ENCODE measurements at places on chromosomes 2 and 18.

GRCh38 chr2:215299337-215299859 lies 12.5 kb upstream of the ATIC start:
- DNase-seq, result no peak

DNA sequence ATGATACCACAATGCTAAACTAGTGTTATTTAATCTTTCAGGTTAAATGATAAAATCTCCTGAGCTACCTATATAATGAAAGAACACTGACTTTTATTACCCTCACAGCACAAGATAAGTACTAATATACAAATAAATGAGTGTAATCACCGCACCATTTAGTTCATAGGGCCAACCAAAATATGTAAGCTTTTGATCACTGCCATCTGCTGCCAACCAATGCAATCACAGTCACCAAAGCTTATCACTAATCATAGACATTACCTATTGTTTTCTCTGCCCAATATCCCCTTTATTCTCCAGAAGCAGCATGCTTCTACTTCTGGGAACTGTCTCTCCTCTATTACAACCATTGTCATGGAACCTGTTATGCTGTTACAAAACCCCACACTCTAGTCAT lies 151.6 kb upstream of the LRATD1 start:
- DNase-seq, result no peak

DNA sequence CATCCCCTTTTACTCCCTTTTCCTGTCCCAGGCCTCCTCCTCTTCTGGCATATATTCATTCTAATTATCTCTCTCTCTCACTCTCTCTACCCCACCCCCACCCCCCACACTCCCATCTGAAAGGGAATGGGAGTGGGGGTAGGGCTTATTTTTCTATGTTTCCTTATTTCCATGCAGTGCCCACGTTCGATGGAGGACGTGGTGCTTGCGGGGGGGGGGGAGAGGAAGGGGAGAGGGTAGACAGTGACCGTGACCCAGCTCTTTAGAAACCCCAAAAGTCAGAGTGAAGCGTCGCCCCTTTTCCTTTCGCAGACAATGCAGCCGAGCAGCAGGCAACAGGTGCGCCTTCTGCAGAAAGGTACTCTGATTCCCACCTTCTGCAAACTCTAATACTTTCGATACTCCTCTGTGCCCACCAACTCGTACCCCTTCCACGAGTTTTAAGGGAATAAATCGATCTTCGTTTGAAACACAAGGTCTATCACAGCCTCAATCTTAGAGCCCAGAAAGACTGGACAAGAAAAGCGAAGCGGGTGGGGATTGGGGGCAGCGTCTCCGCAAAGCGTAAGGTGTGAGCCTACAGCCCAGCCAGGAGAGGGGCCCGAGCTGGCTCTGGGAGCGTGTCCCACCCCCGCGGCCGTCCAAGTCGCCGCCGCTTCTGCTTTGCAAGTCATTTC lies 891 bp upstream of the NR4A2 start:
- no peak for DNase-seq

DNA sequence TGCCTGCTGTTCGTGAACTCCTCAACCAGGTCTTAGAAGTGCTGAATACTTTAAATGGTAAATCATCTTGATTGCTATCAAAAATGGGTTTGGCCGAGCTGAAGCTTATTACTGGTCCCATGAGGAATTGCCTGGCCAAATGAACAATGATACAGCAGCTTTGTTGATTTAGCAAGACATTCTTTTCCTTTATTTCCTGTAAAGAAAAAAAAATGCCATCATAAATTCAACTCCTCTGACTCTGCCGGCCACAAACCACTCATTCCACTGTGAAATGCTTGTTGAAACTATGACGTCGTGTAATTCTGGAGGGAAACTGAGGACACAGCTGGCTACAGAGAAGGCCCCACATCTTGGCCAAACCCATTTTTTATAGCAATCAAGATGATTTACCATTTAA lies 74.2 kb upstream of the ID2 start:
- DNase-seq, result no peak

DNA sequence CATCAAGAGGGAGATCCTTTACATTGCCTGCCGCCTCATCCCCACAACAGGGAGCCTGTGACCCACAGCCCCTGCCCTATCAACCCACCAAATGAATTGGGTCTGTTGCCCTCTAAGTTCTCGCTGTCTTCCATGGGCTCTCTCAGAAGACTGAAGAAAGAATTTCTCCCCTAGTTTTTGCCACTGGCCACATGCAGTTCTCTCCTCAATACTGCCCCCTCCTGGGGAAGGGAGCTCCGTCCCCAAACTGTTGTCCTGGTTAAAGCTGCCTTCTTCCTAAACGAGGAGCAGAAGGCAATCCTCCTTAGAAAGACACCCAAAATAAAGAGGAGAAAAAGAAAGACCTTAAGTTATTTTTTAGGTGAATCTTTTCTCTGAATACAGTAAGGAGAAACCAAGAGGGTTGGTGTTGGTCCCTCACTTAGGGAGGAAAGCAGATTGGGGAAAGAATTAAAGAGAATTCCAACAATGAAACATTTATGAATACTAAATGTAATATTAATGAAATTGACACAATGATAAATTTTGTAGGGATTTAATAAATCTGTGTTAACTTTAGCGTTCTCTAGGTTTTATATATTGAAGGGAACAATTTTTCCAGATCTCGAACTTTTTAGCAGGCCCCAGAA lies 31.1 kb upstream of the SATB2 start:
- peak; percentile 31 for DNase-seq

Measured in NCI-H2081 (cell line).